ENCODE measurements at places on chromosomes 7 and 10.

- DNase-seq, result no peak
Measured at GRCh38 chr10:113541549-113541927, 11.3 kb upstream of the HABP2 start.

DNA sequence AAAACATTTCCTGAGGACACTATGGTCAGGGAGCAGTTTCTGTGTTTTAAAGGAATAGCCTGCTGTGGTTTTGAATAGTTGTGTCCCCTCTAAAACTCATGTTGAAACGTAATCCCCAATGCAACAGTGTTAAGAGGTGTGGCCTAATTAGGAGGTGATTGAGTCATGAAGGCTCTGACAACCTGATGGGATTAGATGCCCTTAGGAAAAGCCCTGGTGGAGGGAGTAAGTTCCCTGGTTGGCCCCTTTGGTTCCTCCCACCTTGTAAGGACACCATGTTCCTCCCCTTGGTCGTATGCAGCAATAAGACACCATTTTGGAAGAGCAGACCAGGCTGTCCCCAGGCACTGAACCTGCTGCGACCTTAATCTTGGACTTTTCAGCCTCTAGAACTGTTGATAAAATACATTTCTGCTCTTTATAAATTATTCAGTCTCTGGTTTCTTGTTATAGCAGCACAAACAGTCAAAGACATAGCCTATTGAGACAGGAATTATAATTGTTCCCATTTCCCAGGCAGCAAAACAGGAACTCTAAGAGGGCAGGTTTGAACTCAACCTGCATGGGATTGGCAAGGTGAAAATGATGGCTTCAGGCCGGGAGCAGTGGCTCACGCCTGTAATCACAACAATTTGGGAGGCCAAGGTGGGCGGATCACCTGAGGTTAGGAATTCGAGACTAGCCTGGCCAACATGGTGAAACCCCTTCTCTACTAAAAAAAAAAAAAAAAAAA is 20.5 kb upstream of the TNS3 start:
- no peak for DNase-seq

GRCh38 chr10:45044290-45044689 is 43.6 kb downstream of the ZNF22 start:
- no peak for DNase-seq

- DNase-seq, result no peak
Measured at GRCh38 chr10:112956631-112957350, 6.7 kb downstream of the TCF7L2 start.

DNA sequence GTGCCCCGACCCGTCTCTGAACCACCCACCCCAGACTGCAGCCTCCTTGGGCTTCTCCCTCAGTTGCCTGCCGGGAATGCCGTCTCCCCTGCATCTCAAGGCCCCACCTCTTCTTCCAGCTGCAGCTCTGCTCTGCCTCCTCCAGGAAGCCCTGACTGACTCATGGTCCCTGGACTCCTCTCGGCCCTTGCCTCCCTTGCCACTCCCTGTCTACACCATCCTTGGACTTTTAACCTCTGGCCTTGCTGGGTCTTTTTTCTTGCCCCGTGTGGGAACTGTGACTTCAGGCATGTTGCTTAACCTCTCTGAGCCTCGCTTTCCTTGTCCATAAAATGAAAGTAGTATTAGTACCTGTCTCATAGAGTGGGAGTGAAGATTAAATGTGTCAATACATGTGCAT is 56.3 kb downstream of the C10orf105 start:
- DNase-seq, result no peak

- DNase-seq, result no peak
Measured at GRCh38 chr7:39084349-39084748, 106.6 kb downstream of the POU6F2 start.

DNA sequence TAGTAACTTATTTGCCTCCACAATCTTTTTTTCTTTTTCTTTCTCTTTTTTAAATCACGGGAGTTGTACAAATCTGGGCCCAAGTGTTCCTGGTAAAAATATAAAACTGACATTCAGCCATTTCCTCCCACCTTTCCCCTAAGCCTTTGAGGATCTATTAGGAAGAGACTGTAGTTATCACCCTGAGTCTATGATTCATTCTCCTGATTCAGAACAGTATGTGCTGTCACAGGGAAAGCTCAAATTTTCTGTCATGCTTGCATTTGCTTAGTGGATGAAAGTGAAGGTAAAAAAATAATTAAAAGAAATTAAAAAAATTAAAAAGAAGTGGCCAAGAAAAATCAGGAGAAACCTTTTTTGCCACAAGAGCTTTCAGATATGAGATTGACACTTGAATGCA is 71.7 kb downstream of the KIF20B start:
- DNase-seq, result no peak

DNA sequence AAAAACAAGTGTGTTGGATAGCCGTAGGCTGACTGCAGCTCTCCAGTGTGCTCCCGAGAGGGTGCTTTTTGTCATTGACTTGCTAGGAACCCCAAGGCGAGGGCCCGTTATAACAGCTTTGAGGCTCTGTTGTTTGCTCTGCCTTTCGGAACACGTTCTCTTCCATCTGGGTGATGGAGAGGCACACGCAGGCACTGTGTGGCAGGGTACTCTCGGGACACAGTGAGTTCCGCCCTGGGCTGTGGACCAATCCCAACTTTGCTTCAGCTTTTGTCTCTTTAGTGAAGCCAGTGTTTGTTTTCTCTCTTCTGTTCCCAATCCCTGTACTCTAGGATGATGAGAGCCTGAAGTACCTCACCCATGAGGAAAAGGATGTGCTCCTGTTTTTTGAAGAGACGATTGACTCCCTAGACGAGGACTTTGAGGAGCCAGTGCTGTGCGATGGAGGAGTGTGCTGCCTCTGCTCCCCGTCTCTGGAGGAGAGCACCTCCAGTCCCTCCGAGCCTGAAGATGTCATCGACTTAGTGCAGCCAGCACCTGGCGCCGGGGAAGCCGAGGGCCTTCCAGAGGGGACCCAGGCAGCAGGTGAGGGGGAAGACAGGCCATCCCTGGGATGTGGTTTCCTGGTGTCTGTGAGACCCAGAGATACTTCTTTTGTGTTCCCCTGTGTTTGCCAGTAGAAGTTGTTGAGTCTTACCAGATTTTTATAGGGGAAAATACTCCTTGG is 43.2 kb downstream of the PROSER2 start:
- DNase-seq, result no peak

DNA sequence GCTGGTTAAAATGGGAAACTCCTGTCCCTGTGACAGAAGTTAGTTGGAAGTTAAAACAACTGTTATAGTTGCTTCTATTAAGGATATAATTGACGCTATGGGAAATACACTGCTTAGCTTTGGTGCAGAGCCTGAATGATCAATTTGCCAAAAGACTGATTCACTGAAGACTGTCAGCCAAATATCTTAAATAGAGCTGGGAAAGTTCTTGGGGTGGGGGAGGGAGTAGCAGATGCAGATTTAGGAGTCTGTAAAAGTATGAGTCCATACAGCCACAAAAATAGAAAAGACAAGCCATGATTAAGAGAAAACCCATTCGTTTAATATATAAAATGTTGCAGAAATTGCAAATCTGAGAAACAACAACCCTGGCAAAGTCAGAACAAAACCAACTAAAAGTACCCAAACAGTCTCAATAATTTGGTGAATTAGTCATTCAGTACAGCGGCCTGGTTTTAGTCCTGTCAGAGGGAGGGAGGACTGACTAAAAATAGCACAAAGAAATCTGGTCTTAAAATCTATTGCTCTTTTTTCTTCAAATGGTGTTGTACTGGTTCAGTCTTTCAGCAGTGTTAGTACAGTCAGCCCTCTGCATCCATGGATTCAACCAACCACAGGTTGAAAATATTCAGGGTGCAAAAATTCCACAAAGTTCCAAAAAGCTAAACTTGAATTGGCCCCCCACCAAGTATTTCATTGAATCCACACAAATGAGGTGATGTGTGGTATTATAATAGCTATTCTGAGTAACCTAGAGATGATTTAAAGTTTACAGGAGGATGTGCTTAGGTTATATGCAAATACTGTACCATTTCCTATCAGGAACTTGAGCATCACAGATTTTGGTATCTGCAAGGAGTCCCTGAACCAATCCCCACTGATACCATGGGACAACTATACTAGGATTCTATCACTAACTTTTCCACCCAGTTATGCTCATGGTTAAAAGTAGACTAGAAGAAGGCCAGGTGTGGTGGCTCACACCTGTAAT is 30.0 kb downstream of the STK17A start:
- DNase-seq, result no peak

DNA sequence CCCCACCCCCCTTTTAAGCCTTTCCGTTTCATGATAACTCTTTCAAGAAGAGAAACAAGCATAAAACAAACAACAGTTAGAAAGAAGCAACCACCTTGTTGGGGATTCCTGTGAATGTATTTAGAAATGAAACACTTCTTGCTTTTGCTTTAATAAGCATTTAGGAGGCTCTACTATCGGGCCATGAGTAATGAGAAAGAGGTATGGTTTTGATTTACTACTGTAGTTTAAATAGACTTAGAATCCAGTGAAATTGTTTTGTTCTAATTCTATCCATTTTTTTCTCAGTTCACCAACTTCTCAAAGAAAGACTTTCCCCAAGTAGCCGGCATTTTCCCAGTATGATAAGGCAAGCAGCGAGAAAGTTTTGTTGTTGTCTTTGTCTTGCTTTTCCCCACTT is 168.7 kb upstream of the HABP2 start:
- no peak for DNase-seq

DNA sequence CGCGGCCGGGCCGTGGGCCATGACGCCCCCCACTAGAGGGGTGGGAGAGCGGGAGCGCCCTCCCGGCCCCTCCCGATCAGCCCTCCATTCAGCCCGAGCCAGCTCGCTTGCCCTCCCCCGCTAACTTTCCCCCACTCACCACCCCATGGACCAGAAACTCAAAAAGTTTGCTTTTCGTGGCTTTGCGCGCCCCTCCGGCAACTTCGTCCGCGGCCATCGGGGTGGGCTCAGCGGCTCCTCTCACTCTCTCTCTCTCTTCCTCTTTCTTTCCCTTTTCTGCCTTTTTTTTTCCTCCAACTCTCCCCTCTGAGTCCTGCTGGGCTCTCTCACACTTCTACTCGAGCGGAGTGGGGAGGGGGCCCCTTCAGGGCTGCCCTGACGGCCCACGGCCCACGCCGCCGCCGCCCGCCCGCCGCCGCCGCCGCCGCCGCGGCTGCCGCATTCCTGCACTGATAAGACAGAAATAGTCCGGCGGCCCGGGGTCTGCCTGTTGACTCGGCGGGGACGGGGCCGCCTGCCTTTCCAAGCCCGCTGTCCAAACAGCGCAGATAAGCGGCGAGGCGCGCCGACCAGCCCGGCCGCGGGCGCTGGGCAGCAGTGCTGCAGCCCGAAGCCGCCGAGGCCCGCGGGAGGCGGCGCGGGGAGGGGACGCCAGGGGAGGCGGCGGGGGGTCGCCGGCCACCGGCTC is at the start of gene SMARCD3:
Gene SMARCD3, minus strand, starts transcription at position 349 of the 688 bp plus-strand sequence. Its CDS starts 132 bp downstream, at position 217.
- peak; percentile 61 for DNase-seq

DNA sequence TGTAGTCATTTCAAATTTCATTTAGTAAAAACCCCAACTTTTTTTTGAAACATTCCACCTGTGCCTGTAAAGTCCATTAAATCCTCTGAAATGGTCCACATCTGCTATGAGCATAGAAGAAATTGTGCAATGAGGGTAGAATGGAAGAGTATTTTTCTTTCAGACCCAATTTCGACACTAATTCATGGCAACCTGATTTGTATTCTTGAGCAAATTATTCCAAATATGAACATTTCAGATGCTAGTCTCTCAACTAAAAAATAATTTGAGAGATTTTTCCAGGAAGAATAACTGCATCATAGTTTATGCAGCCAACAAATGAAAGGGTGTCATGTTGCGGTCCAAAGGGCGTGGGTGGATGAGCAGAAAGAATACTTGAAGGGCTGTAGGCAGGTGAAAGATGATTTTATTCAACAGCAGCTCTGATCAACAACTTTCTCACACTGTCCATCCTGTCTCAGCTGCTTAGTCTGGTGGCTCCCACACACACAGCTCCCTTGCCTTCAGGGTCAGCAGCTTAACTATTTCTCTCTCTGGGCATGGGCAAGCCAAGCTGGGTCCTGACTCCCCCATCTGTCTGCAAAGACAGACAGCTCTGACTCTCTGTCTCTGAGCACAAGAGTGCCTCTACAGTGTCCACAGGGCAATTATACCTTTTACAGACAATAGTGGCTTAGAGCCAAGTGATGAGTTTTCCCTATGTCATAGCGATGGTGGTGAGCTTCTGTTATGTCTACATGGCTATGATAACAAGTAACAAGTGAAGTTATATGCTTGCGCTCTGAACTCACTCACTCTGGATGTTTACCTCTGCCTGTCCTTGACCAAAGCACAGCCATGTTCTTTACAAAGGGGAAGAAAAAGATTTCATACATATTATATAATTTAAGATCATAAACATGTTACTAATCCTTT is 11.5 kb downstream of the STEAP2 start:
- no peak for DNase-seq

- no peak for DNase-seq
Measured at GRCh38 chr10:72597897-72598296, 28.0 kb downstream of the MICU1 start.

GRCh38 chr7:92691578-92691977 is 101.4 kb upstream of the FAM133B start:
- DNase-seq, result no peak
